ENCODE measurements at places on chromosomes 11 and 22. TPM values are rescaled to one million over a fixed set of nuclear protein-coding genes. Genes with fewer than 3 reads are reported as not detected.

TTC36 gene
- total RNA-seq = 0.19 TPM

DNA sequence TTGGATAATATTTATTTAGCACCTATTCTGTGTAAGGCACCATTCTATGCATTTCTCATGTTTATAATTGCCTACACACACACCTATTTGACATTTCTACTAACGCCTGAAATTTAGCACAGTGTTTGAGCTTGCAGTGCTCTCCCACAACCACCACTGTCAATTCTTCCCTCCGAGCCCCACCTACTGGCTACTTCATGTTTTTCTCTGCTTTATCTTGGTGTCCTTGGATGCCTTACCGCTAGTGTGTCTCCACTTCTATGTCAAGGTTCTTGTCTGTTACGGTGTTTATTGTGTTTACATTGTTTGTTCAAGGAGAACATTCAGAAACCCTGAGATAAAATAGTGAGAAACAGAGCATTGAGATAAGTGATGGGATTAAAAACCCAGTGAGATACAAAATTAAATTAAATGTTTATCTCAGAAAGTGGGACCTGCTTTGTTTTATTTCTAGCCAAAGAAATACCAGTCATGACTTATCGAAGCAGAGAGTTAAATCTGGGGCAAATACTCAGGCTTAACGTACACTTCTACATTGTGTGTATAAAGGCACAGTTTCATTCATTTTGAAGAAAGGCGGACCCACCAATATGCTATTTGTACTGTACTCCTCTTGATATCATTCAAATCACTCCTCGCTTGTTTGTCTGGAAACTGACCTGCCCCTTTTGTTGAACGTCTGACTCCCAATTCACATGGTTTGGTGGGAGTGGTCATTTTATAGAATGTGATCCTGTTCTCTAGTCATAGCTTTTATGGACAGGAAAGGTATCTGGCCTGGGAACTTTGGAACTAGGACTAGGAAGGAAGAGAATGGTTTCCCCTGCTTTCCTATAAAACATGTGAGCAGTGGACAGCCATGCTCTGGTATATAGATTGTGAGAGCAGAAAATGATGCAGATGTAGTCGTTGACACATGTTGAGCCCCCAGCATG lies 39.2 kb upstream of the SLC36A4 start:
- no peak overlapping the region for H3K27ac ChIP-seq
- peak; percentile 13 for DNase-seq
- peaks cover 3% of the 10 kb centered on the region for H3K27me3 ChIP-seq
- no peaks in the 10 kb centered on the region for H3K4me1 ChIP-seq
- H3K36me3 ChIP-seq = no peaks in the 10 kb centered on the region

BIK gene
- 6.8 TPM for total RNA-seq

CYB5R2 gene
- 0.85 TPM for total RNA-seq

GRCh38 chr22:34072585-34072984 lies 152.3 kb upstream of the LARGE1 start:
- no peaks in the 10 kb centered on the region for H3K36me3 ChIP-seq
- H3K4me1 ChIP-seq = no peaks in the 10 kb centered on the region
- H3K4me3 ChIP-seq = no peak overlapping the region
- H3K27me3 ChIP-seq = no peaks in the 10 kb centered on the region
- DNase-seq = no peak

MS4A1 gene
- 27.5 TPM for total RNA-seq

DGCR6 gene
- 1.2 TPM for total RNA-seq

DNA sequence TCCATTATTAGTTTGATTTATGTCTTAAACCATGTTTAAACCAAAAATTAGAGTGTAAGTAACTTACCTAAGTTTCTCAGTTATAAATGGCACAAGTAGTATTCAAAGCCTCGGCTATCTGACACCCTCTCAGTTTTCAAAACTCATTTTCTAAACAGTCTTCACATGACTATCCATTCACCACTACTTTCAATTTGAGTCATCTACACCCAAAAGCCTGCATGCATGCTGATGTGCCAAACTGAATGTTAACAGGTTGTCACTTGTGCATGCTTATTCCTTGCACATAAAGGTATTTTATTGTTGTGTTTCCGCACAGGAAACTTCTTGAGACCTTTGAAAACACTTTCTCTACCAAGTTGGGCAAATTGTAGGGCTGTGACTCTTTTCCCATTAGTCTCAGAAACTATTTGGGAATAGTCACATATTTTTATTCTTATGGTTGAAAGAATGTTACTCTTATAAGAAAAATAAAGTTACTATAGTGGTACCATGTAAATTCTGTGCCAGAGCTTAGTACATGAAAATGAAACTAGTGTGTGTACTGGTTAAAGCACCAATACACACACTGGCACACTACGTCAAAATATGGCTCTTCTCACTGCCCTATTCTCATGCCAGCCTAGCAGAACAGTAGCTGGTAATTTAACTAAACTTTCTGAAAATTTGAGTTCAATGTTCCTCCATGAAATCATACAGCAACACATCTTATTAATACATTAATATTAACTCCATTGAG lies 2.2 kb upstream of the OR51E2 start:
- no peak for DNase-seq
- no peak overlapping the region for H3K4me3 ChIP-seq
- no peaks in the 10 kb centered on the region for H3K4me1 ChIP-seq
- no peaks in the 10 kb centered on the region for H3K27me3 ChIP-seq
- H3K36me3 ChIP-seq = no peaks in the 10 kb centered on the region
- no peak overlapping the region for H3K27ac ChIP-seq

DNA sequence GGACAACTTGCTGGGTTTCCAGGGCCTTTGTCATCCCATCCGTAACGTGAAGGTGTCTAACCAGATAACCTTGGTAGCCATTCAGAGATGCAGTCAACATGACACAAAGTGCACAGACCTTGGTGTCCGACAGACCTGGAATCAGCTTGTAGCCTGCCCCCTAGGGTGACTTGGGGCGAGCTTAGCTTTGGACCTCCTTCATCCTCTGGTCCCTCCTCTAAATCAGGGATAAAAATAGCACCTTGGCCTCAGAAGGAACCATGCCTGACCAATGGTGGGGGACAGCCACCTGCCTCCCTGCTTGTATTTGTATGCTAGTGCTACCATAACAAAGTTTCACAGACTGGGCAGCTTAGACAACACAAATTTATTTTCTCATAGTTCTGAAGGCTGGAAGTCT lies 3.7 kb downstream of the SNRPD3 start:
- H3K4me1 ChIP-seq = peaks cover 14% of the 10 kb centered on the region
- DNase-seq = no peak
- peaks cover 62% of the 10 kb centered on the region for H3K36me3 ChIP-seq
- no peaks in the 10 kb centered on the region for H3K27me3 ChIP-seq
- no peak overlapping the region for H3K27ac ChIP-seq

DNA sequence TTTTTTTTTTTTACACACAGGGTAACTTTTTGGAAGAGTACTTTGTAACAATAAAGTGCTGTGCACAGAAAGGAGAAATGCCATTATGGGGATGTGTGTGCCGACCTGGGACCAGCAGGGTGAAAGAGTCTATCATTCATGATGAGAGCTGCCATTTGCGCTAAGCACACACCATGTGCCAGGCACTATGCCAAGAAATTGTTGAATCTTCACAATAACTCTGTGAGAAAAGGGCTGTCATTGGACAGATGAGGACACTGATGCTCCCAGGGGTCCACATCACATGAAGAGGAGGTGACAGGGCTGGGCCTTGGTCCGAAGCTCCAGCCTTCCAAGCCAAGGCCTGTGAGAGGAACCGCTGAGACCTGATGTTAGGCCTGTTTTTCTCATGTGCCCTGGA lies 5.6 kb downstream of the DUSP18 start:
- no peak overlapping the region for H3K27ac ChIP-seq
- no peak overlapping the region for H3K4me3 ChIP-seq
- H3K36me3 ChIP-seq = peaks cover 22% of the 10 kb centered on the region
- DNase-seq = no peak
- peaks cover 5% of the 10 kb centered on the region for H3K4me1 ChIP-seq

GRCh38 chr11:62553839-62554361 lies 7.3 kb upstream of the AHNAK start:
- DNase-seq = no peak
- H3K36me3 ChIP-seq = peaks cover 8% of the 10 kb centered on the region
- peak overlapping the region; percentile 0 for H3K27ac ChIP-seq
- H3K4me1 ChIP-seq = peaks cover 68% of the 10 kb centered on the region

DNA sequence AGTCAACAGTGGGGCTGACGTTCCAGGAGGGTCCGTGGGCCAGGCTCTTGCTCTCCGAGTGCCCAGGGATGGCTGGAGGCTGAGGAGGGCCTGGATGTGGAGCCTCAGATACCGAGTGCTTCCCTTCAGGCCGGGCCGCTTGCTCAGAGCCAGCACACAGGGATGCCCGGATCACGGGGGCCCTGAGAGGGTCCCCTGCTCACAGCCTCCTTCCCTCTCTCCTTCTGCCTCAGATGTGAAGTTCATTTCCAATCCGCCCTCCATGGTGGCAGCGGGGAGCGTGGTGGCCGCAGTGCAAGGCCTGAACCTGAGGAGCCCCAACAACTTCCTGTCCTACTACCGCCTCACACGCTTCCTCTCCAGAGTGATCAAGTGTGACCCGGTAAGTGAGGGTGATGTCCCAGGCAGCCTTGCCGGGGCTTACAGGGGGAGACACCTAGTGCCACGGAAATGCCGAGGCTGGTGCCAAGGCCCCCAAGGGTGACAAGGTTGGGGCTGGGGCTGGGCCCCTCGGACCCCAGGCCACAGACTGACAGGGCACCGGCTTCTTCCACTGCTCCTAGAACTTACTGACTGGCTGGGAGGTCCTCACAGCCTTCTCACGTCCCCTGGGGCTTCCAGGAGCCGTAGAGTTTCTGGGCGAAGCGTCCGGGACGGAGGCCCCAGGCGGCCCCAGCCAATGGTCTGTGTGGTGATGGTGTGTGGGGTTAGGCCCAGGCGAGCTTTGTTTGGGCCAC lies 7.0 kb downstream of the CCND1 start:
- H3K36me3 ChIP-seq = no peaks in the 10 kb centered on the region
- DNase-seq = no peak
- H3K27me3 ChIP-seq = peaks cover 22% of the 10 kb centered on the region
- no peak overlapping the region for H3K4me3 ChIP-seq
- H3K4me1 ChIP-seq = no peaks in the 10 kb centered on the region

DNA sequence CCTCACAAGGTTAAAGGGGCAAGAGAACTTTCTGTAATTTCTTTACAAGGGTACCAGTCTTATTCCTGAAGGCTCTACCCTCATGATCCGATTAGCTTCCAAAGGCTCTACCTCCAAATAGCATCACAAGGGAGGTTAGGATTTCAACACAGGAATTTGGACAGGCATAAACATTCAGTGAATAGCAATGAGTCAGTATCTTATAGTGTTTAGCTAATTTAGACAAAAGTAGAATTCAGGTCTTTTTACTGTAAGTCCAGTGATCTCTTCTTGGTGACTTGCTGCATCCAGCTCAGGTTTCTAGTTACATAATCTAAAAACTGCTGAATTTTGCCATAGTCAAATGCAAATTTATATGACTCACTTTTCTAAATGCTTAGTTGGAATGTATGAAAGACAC lies 1995.6 kb upstream of the RAG2 start:
- H3K4me1 ChIP-seq = no peaks in the 10 kb centered on the region
- H3K4me3 ChIP-seq = no peak overlapping the region
- H3K27ac ChIP-seq = no peak overlapping the region
- no peaks in the 10 kb centered on the region for H3K27me3 ChIP-seq

DNA sequence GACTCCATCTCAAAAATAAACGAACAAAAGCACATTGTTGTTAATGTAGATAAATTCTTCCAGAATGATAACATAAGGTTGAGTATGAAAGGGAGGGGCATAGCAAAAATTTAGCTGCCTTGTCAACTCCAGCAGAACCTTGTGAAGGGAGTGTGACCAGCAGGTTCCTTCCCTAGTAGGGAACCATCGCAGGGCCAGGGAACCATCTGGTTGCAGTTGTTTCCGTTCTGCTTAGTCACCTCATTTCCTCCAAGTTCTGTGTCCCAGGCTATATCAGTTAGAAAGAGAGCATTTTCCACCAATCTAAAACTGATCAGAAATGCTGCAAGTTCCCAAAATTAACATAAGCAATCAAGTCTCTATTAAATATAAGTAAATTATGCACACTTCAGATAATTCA lies 126.7 kb upstream of the BLID start:
- no peaks in the 10 kb centered on the region for H3K27me3 ChIP-seq
- no peak overlapping the region for H3K4me3 ChIP-seq
- no peaks in the 10 kb centered on the region for H3K36me3 ChIP-seq

DNA sequence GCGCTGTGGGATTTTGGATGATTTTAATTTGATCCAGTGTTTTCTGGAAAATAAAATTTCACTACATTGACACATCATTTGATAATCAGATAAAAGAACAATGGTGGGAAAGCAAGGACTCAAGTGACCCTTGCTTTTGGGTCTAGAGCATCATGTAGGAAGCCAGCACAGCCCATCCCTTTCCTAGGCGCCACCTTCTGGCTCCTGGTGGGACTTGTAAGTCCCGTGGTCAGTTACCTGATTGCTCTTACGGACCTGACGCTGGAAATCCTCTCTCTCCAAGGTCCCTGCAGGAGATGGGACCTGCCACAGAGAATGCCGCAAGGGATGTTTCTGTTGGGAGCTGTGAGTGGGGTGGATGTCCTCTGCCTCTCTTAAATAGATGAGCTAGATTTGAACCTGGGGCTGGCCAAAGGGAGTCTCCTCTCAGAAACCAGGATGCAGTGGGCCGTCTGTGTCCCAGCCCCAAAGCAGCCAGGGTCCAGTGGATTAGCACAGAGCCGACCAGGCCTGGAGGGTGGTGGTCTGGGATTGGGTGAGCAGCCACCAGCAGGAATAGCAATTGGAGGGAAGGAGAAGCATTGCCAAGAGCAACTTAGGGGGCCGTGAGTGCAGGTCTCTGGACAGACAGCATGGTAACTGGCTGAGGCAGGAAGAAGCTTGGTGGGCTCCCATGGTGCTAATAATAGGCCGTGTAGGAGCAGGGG lies 21.7 kb downstream of the TIMP3 start:
- no peak overlapping the region for H3K4me3 ChIP-seq
- H3K4me1 ChIP-seq = no peaks in the 10 kb centered on the region
- no peaks in the 10 kb centered on the region for H3K36me3 ChIP-seq
- no peak for DNase-seq

OR2D2 gene
- 0.14 TPM for total RNA-seq

CADM1 gene
- 26.3 TPM for total RNA-seq

DNA sequence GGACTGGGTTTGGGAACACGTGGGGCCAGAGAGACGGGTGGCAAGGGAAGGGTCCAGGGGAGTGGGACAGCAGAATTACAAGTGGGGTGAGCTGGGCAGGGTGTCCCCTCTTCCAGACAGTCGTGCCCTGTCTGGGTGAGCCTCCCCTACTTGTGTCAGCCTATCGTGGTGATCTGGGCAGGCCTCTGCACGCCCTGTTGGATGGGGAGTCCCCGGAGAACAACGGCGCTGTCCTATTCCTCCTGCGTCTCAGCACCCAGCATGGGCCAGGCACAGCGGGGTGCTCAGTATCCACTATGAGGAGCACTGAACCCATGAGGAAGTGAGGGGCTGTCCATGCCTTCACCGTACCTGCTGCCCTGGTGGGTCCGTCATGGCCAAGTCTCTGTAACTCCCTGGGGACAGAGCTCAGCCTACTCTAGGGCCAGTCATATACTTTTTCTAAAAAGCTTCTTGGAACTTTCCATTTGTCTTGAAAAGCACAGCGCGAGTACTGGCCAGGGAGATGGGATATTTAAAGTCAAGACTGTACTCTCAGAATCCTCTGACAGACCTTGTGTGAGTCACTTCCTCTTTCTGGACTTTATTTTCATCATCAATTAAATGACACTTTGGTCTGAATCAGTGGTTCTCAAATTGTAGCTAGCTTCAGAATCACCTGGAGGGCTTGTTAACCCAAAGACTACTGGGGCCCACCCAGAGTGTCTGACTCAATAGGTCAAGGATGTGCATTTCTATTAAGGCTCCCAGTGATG lies 81.7 kb upstream of the NECTIN1 start:
- no peak overlapping the region for H3K4me3 ChIP-seq
- H3K27ac ChIP-seq = no peak overlapping the region
- H3K4me1 ChIP-seq = no peaks in the 10 kb centered on the region
- no peaks in the 10 kb centered on the region for H3K27me3 ChIP-seq
- H3K36me3 ChIP-seq = no peaks in the 10 kb centered on the region
